ENCODE measurements at places on chromosomes 3 and 15. TPM values are rescaled to one million over a fixed set of nuclear protein-coding genes. Genes with fewer than 3 reads are reported as not detected.

GRCh38 chr3:112671930-112672715 is 31.2 kb upstream of the CCDC80 start:
- no peak for DNase-seq

DNA sequence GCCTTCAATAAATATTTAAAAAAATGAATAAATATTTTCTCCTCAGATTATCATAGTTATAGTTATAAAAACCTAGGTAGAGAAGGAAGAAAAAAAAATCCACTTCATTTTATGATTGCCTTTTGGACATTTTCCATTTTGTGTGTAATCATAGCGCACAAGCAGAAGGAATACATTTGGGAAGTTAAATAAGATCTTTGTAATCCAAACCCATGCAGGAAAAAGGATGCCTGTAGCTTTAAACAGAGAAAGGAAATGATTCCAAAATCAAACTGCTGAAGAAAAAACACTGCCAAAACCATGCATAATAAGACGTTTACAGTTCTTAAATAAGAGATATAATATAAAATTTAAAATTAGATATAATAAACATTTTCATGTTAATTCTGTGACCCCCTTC is 7.4 kb upstream of the CCDC54 start:
- DNase-seq: no peak

Gene PRICKLE2
- 1.7 TPM for total RNA-seq

GRCh38 chr15:69784798-69785566 is 312.7 kb downstream of the TLE3 start:
- DNase-seq: no peak

DNA sequence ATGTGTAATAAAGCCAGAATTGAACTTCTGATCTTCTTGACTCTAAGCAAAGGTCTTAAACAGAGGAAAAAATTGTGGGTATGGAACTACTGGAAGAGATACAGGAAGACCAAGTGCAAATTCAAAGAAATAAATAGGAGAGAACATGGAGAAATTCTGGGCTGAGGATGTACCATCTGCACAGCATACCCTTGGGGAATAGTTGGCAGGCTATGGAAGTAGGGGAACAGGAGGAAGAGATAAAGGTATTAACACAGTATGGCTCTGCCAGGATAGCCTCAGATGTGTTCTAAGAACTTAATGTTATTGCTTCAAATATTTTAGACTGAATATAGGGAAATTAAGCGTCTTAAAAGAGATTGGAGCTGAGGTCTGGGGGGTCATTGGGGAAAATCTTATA is 485.4 kb downstream of the CNTN3 start:
- no peak for DNase-seq

Data from H7 (cell line).